ENCODE measurements at places on chromosomes 16 and 17. TPM values are rescaled to one million over a fixed set of nuclear protein-coding genes. Genes with fewer than 3 reads are reported as not detected.

GRCh38 chr17:9183306-9183705 is 162.0 kb downstream of the NTN1 start:
- DNase-seq, result no peak

- DNase-seq, result no peak
These were observed 111.6 kb upstream of the HAS3 start for GRCh38 chr16:68993885-68994284.

DNA sequence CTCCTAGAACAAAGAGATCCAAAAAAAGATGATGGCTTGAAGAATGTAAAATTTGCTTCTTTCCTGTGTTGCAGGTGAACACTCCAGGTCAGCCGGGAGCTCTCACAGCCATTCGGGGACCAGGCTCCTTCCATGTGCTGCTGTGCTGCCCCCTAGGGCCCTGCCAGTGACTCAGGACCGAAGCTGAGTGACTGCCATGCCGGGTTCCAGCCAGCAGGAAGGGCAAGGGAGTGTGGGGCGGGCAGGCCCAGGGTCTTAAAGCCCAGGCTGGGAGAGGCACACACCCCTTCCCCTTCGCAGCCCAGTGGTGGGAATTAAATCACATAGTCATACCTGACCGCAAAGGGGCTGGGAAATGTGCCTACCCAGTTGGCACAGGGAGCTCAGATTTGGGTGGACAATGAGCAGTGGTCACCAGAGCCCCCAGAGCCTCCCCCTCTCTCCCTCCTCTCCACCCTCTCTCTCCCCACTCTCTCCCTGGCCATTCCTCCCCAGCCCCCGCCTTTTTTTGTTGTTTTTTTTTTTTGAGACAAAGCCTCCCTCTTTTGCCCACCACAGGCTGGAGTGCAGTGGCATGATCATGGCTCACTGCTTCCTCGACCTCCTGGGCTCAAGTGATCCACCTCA is 11.5 kb downstream of the EPOP start:
- DNase-seq, result peak; percentile 77

DNA sequence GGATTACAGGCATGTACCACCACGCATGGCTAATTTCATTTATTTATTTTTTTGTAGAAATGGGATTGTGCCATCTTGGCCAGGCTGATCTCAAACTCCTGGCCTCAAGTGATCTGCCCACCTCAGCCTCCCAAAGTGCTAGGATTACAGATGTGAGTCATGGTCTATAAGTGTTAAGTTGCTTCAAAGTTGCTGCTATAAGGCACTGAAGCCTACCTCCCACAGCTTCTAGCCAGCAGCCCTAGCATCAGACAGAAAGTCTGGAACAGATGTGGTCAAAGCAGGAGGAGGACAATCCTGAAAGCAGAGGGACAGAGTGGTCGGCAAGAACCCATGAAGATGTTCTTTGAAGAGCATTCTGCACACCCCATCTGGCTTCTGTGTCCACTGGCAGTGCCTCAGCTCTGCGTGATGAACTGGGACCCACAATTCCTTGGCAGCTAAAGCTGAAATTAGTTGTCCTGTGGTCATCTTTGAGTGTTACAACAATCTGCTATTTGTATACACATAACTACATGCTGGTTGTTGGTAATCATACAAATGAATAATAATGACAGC is 11.2 kb downstream of the MAP3K14 start:
- DNase-seq, result no peak

DNA sequence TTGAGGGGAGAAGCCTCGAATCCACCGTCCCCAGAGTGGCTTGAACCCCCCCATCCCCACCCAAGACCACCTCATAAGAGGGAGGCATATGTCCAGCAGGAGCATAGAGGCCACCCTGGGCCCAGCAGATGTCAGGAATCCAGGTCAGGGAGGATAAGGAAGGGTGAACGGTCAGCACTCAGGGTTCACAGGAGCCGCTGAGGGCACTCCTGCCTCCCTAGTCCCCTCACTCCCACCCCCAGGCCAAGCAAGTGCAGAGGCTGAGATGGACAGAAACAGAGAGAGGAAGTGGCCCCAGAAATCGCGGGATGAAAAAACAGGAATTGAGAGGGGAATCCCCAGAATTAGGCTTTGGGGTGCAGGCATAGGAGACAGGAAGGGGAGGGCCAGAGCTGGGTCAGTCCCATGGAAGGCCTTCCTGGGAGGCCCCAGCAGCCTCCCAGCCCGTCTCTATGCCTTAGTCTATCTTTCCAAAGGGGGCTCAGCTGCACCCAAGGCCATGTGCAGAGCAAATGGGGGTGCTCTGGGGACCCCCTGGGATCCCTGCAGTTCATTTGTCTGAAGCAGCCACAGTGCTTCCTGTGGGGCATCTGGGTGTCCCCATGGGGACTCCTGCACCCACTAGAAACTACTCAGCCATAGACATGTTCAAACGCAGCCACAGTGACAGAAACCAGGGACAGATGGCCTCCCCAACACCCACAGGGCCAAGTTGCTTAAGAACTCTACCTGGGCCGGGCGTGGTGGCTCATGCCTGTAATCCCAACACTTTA is 1.7 kb downstream of the CMTM3 start:
- no peak for DNase-seq

- DNase-seq, result no peak
These were observed 9.5 kb downstream of the PNMT start for GRCh38 chr17:39677542-39678339.

DNA sequence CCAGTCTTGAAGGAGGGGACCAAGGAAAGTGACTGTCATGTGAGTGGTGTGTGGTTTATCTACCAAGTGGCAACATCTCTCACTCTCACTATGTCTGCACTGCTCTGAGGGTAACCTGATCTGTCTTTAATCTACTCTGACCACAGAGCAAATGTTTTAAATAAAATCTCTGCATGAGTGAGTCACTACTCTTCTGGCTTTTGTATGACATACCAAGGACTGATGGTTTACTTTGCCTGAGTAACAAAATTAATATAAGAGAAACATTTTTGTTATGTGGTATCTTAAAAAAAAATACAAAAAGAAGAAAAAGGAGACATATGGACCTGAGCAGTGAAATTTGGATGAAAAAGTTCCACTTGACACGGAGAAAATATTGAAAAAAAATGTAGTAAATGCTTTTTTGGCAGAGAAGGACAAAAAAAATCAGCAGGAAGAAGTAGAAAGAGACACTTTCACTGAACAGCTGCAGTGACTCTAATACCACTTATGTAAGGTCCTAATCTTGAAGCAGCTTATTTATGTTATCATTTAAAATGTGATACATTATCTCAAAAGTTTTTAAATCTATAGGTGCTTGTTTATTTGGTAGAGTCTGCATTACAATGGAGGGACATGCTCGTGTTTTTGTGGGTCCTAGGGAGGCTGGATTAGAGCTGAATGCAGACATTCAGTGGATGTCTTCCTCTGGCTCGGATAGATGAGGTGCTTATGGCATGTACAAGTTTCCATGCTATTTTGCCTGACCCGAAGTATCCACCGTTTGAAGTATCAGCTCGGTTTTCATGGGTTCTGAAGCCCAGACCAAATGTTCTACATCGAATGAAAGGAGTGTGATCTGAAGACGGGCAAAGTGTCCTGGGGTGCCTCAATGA is 240.7 kb downstream of the MAP2K6 start:
- DNase-seq, result no peak

DNA sequence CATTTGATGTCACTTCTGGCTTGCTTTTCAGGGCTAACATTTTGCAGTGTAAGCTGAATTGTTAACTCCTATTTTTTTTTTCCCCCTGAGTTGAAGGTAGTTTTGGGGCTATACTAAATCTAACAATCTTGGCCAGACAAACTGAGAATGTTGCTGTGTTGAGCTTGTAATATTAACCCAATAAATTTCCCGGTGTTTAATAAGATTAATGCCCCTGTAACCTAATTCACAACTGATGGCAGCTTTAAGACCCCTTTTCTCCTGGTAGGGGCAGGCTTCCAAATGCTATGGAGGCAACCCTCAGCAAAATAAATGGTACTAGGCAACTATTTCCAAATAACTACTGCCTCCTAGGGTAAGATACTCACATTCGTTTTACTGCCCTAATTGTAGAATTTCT is 549.6 kb upstream of the KIF2B start:
- no peak for DNase-seq

GRCh38 chr16:48235058-48235555 is 9.0 kb upstream of the LONP2 start:
- no peak for DNase-seq

DNA sequence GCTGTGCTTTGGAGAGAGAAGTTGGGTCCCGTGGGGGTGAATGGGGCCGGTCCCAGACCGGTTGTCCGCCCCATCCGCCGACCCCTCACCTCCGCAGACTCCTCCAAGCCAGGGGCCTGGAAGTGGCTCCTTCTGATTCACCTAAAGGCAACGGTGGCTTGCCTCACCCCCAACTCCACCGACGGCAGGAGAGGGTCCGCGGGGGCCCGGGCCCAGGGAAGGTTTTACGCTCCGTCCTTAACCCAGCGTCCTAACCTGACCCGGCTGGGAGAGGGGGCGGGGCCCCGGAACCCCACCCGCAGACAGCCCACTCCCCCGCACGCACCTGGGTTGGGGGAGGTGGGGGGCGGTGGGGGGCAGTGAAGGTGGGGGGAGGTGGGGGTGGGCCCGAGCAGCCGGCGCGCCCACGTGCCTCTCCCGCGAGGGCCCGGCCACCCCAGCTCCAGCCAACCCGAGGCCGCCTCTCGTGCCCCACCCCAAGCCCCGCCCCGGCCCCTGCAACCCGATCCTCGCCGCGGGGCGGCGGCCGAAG is 12.7 kb upstream of the CD300A start:
- DNase-seq, result peak; percentile 94

- DNase-seq, result peak; percentile 54
These were observed 1.4 kb downstream of the MYO18A start for GRCh38 chr17:29178750-29179231.

- DNase-seq, result no peak
These were observed 27.9 kb downstream of the OMG start for GRCh38 chr17:31269036-31269577.

GRCh38 chr17:77494664-77495435 is 354.1 kb downstream of the SEC14L1 start:
- peak; percentile 82 for DNase-seq

- no peak for DNase-seq
These were observed 13.8 kb downstream of the ARSG start for GRCh38 chr17:68305142-68305541.

The CIITA gene
- 9.1 TPM for total RNA-seq

The HOXB4 gene
- total RNA-seq, result 14.6 TPM

The FBXO39 gene
- 0.16 TPM for total RNA-seq

The TBX6 gene
- total RNA-seq, result 0.90 TPM

The NHLRC4 gene
- total RNA-seq, result 0.26 TPM

The FGF11 gene
- total RNA-seq, result 3.0 TPM

The NIP7 gene
- total RNA-seq, result 22.4 TPM

The PMFBP1 gene
- total RNA-seq, result 3.6 TPM

The PRSS27 gene
- total RNA-seq, result 2.2 TPM

Data from mucosa of descending colon (tissue), 3 donors.